ENCODE measurements at places on chromosomes 13 and 19. TPM values are rescaled to one million over a fixed set of nuclear protein-coding genes. Genes with fewer than 3 reads are reported as not detected.
A peak's percentile ranks its signal among the peaks of the same experiment; 100 is the strongest.

DNA sequence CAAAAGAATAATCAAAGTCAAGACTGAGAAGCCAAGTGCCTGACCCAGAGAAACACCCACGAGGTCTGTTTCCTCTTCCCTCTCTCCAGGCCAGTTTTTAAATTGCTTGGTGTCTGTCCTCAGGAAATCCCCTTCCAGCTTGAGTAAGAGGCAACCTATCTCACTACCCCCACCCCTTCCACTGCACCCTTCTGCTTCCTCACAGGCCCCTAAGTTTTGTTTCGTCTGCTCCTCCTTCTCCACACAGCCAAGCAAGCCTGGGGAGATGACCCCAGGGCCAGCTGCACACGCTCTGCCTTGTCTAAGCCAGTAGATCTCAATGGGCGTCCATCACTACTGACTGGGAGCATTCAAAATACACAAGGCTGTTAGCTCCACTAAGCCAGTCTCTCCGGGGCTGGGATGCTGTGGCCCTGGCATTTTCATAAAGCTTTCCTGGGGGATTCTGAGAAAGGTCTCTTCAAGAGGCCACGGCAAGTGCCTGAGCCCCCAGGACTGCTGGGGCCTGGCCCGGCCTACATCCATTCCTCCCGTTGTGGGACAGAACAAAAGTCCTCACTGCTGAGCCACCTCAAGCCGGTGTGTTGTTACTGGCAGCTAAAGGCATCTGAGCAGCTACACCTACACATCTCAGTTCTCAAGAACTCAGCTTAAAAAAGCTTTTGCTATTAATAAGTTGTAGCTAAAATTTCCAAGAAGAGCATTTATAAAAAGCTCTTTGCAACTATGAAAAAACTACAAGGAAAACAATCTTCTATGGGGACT is 14.9 kb upstream of the IL4I1 start:
- DNase-seq = no peak

DNA sequence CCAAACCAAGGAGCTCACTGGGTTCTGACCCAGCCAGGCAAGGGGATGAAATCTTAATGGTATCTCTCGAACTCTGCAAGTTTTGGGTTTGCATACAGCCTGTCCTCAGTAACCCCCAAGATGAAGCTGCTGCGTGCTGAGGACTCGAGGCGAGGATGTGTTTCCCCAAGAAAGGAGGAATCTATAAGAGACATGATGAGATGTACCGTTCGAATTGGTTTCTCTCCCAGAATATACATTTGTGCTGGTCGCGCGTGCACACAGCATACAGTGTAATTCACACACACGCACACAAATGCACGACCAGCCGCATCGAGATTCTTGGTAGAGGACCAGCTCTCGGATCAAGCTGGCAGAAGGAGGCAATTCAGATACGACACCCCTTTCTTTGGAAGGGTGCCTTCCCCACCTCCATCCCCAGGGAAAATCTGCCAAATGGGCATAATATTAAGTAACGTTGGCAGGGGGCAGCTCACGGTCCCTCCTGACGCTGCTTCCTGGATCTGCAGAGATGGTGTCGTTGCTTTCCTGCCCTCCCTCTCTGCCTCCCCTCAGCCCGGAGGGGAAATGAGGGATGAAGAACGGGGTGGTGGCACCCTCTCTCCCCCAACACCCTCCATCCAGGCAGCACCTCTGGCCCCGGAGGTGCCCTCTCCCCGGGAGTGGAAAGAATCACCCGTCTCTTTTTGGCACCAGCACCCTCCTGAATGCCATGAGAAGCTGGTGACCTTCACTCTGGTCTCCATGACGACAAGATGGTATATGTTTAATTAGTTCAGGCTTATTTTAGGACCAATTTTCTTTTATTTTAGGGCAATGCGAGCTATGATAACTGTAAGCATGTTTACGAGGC is 310.2 kb downstream of the ZNF536 start:
- no peak for DNase-seq

GRCh38 chr19:48415395-48415794 is 21.9 kb downstream of the GRIN2D start:
- DNase-seq = no peak

- peak; percentile 30 for DNase-seq
These were observed 89.0 kb upstream of the CSNK1A1L start for GRCh38 chr13:37194428-37194861.

- DNase-seq = no peak
These were observed 72.0 kb downstream of the TEX29 start for GRCh38 chr13:111392486-111392885.

DNA sequence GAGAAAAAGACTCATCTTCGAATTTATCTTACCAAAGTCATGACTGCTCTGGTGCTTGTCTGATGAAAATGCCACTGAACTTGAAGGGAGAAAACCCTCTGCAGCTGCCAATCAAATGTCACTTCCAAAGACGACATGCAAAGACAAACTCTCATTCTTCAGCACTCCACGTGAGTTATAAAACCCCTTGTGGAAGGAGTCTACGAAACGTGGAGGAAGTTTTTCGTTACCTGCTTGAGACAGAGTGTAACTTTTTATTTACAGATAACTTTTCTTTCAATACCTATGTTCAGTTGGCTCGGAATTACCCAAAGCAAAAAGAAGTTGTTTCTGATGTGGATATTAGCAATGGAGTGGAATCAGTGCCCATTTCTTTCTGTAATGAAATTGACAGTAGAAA is 19.2 kb upstream of the PHF11 start:
- DNase-seq = no peak

Gene CGB2
- total RNA-seq = 0.71 TPM

Gene WASF3
- 6.5 TPM for total RNA-seq

GRCh38 chr19:2636897-2637683 is 65.4 kb downstream of the GNG7 start:
- DNase-seq = peak; percentile 34

GRCh38 chr19:4229179-4229931 is at the start of gene EBI3:
Gene EBI3, plus strand, starts transcription at chr19:4229523. Its CDS starts 28 bp downstream, at chr19:4229551.
- DNase-seq = peak; percentile 41

Gene PSG7
- total RNA-seq = not detected

Gene NUFIP1
- 6.0 TPM for total RNA-seq

GRCh38 chr19:13260883-13261653 is 110.9 kb downstream of the IER2 start:
- DNase-seq = peak; percentile 96

GRCh38 chr19:54133312-54133956 is 4.1 kb upstream of the CNOT3 start:
- DNase-seq = peak; percentile 57

DNA sequence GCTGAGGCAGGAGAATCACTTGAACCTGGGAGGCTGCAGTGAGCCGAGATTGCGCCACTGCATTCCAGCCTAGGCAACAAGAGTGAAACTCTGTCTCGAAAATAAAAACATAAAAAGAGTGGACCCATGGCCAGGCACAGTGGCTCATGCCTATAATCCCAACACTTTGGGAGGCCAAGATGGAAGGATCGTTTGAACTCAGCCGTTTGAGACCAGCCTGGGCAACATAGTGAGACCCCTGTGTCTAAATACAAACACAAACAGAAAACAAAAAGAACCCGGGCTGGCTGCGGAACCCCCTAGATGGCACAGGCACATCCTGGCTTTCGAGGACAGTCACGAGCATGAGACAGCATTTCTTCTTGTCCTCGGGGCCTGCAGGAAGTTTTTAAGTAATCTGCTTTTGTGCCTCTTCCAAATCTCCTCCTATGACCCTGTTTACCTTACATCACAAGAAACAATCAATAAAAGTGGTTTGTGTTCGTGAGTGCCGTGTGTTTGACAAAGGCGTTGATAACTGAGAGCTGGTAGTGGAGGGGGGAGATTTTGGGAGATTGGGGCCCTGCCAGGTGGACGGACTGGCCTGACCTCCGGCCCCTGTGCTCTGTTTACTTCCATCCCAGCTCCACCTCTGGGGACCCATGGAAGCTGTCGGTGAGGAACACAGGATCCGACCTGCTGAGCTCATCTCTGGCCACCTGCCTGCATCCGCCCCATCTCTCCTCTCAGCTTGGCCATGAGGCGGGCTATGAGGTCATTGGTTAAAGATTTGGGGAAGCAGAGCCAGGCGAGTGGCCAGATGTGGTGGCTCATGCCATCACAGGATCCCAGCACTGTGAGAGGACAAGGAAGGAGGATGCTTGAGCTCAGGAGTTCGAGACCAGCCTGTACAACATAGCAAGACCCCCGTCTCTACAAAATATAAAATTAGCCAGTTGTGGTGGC is 5.9 kb upstream of the GDF15 start:
- DNase-seq = no peak

- peak; percentile 80 for DNase-seq
These were observed 49.9 kb downstream of the KCTD12 start for GRCh38 chr13:76836311-76836710.

GRCh38 chr19:17977021-17977420 is 10.1 kb downstream of the KCNN1 start:
- no peak for DNase-seq

GRCh38 chr13:27168086-27168485 is 3.5 kb downstream of the USP12 start:
- DNase-seq = peak; percentile 26

Gene OVOL3
- not detected for total RNA-seq

DNA sequence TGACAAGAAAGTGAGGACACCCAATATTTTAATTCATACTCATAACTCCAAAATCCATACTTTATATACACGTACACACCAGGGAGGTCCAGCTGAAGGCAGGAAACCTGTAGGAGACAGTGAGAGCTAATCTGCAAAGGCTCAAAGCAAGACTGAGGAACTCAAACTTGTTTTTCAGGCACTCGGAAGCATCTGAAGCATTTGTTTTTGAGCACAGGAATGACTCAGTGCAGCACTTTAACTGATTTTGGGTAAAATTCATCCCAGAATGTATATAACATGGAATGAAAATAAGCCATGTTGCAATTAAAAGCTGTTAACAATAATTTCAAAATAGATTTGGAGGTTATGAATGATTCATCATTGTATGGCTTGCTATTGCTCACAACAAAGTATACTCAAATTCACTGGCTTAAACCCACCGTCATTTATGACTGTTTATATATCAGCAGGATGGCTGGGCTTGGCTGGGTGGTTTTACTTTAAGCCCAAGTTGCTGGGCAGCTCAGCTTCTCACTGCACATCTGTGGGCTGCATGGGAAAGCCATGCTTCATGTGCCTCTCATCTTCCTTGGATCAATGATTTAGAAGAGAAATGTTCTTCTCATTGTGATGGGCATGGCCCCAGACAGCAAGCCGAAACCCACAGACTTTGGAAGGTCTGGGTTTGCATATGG is 177.0 kb downstream of the RFC3 start:
- DNase-seq = no peak

DNA sequence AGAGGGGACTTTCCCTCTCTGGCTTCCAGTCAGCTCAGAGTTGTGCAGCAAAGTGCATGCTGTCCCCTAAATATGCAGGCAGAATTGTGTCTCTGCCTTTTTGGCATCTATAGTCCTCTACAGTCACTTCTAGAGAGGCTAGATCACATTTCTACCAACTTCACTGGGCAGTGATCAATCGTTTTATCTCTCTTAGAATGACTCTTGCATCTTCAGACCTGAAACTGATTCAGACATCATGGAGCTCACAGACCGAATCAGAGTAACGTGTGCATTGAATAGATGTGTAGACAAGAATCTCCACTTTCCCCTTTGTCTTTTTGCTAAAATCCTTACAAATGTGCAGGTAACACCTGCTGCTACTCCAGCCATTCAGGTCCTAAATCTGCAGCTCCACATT is 6.2 kb downstream of the ZNF253 start:
- DNase-seq = no peak

- DNase-seq = no peak
These were observed 53.7 kb downstream of the RASA3 start for GRCh38 chr13:114078461-114079451.

Gene CALR3
- total RNA-seq = not detected

DNA sequence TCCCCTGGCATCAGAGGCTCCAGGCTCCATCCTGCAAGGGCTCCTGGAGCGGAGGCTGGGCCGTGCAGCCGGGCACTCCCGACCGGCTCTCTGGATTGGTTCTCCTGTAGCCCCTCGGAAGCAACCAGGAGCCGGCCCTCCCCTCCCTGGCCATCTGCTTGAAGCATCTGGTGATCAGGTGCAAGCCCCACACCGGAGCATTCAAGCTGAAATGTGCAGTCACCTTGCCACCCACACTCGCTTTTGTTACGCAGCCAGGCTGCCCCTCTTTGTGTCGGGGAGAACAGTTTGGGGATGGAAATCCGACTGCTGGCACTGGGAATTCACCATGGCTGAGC is 258.8 kb downstream of the ZNF536 start:
- DNase-seq = no peak

Gene ZNF829
- total RNA-seq = 4.1 TPM

- DNase-seq = peak; percentile 19
These were observed 176.8 kb downstream of the OXGR1 start for GRCh38 chr13:96817336-96817941.

GRCh38 chr13:28569886-28570285 is 75.0 kb upstream of the FLT1 start:
- no peak for DNase-seq

All from HT1080 (cell line).